ENCODE measurements at places on chromosomes 12 and 14. TPM values are rescaled to one million over a fixed set of nuclear protein-coding genes. Genes with fewer than 3 reads are reported as not detected.

Gene LPAR5
- 7.4 TPM for total RNA-seq

Gene SLC25A47
- total RNA-seq = not detected

Gene CAPZA3
- total RNA-seq = not detected

Gene SLC15A5
- not detected for total RNA-seq

Gene PLEKHH1
- 2.5 TPM for total RNA-seq

GRCh38 chr12:120474616-120474960, 5.0 kb upstream of the SRSF9 start:
- no peak for DNase-seq

GRCh38 chr12:125114365-125115141, 49.3 kb downstream of the AACS start:
- no peak for DNase-seq

DNA sequence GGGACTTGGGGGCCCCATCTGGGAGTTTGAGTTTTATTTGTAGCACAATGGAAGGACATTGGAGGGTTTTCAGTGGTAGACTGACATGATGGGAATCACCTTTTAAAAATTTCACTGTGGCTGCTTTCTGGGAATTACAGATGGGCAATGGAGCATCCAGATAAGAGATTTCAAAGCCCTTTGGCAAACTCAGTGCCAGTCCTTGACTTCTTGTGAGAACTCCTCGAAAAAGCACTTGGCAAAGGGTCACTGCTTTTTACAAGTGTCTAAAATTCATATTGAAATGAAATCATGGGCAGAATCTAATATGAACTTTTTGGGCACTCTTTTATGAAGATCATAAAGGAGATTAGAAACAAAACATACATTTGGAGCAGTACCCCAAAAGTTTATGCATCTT, 34.3 kb upstream of the IGF1 start:
- no peak for DNase-seq

- DNase-seq = no peak
These were observed 14.3 kb downstream of the XRCC3 start for GRCh38 chr14:103700753-103701490.

DNA sequence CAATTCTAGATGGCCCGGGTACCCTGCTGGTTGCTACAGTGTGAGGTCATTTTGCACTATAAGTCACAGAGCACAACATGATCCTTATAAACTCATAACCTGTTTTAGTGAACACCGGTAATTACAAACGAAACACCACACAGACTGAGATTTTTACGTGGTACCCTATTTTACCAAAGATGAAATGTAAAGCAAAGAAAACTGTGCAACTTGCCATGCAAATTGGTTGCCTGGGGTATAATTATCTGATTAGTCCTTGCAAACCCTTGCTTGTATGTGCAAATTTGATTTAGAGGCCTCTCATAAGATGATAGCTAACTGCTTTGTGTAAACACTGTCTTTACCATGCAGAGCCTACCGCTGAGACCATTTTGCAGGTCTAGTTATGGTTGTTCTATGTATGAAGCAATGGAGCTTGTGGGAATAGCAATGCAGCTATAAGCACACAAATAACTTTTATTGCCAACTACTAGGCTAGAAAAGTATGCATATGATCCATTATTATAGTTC, 372.1 kb upstream of the FAR2 start:
- no peak for DNase-seq

DNA sequence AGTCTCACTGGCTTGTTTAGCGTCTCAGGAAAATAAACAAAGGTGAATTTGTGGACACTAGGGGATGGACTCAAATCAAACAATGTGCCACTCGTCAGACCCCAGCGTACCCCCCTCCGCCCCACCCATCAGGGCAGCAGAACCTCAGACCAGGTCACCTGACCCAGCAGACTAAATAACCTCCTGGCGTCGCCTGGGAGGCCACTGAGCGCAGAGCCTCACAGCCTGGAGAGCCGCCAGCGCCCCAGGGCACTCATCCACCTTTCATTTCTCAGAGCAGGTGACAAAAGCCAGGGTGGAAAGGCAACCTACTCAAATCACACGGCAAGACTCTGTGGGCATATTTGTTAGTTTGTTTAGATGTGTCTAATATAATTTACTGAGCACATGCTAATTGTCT, 100.9 kb downstream of the DICER1 start:
- no peak for DNase-seq

- DNase-seq = no peak
These were observed 5.2 kb downstream of the FOXA1 start for GRCh38 chr14:37589715-37590427.

- DNase-seq = no peak
These were observed 162.7 kb downstream of the FOXN3 start for GRCh38 chr14:89254166-89254909.

GRCh38 chr12:31323391-31324115, 2.4 kb downstream of the SINHCAF start:
- no peak for DNase-seq

DNA sequence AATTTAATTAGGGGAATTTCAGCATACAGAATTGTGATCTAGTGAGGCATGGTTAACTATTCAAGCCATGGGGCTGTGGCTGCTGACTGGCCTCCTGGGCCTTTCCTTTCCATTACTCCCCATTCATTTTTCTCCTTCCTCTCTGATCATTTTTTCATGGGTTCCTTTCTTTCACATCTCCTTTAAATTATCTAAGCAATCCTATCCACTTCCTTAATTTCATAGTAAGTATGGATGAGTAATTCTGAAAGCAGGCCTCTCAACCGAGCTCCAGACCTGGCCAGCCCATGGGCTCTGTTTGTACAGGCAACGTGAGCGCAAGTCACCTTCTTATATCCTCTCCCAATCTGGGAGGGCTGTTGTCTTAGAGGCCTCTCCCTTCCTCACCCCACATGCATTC, 13.4 kb downstream of the CKAP4 start:
- DNase-seq = no peak
